ENCODE measurements at places on chromosomes 16 and 17.

GRCh38 chr17:38458521-38458920 is 30.3 kb downstream of the ARHGAP23 start:
- DNase-seq = no peak

GRCh38 chr17:80886641-80887573 is 104.7 kb upstream of the CHMP6 start:
- DNase-seq = peak; percentile 47

GRCh38 chr16:29148131-29148691 is 163.4 kb downstream of the LAT start:
- DNase-seq = no peak

- no peak for DNase-seq
These were observed 33.5 kb downstream of the C16orf87 start for GRCh38 chr16:46797501-46797900.

Measured in DMS79 treated with DMSO at 0.1 percent for 48 hours (cell line).